Activated naive CD4-positive, alpha-beta T cell treated with anti-CD3 and anti-CD28 coated beads, Interleukin-2, amount 50 U/mL, for 16 hours (primary cell): ENCODE measurements at places on chromosomes 6 and 20.

DNA sequence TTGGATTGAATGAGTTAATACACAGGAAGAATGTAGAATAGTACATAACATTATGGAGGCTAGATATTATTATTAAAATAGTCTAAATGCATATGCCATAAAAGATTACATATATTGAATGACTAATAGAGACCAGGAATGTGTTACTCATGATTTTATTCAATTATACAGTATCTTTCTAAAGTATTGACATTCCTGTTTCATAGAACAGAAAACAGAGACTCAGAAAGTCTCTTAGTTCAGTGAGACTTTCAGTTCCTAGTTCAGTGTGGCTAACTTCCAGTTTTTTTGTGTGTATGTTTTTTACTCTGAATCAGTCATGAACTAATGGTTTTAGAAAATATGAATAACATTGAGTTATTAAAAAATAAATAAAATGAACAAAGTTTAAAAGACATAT is 34.6 kb upstream of the TMEM244 start:
- no peak for DNase-seq

- no peak for DNase-seq
Measured at GRCh38 chr6:167290786-167291622, at the start of gene UNC93A. UNC93A (plus strand) TSS chr6:167291315; CDS start chr6:167291490, 175 bp downstream.

DNA sequence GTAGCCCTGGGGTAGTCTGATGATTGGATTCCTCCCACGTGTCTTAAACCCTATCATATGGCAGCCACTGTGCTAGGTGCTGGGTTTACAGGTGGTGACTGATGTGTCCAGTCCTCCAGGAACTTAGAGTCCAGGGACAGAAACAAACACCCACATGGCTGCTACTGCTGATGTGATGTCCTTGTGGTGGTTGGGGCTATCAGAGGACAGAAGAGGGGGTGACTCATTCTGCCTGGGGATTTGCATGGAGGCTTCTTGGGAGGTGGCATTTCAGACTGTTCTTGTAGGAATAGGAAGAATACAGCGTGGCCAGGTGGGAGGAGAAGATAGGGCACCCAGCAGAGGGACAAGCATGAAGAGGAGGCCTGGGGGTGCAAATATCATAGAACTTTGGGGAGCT is 9.8 kb downstream of the RAET1G start:
- no peak for DNase-seq

- DNase-seq, result no peak
Measured at GRCh38 chr6:82970839-82971238, 94.8 kb downstream of the UBE3D start.

GRCh38 chr20:22584522-22584921 is at the start of gene FOXA2:
FOXA2 (minus strand) TSS chr20:22584572; CDS start chr20:22584278, 294 bp downstream.
- no peak for DNase-seq

GRCh38 chr20:25283221-25283951 is 35.5 kb downstream of the PYGB start:
- DNase-seq, result peak; percentile 7

DNA sequence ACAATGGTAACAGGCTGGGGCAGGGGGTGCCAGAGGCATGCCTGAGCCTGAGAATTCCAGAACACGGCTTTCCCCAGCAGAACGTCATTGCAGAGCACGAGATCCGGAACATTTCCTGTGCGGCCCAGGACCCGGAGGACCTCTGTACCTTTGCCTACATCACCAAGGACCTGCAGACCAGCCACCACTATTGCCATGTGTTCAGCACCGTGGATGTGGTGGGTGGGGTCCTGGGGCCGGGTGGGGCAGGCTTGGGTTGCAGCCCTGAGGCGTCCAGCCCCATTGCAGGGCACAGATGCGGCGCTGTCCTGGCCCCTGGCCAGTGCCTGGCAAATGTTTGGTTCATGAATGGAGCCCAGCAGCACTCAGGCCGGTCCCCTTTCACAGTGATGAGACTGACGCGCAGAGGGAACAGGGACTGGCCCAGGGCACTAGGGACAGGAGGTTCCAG is 57.1 kb downstream of the TCP11 start:
- no peak for DNase-seq

DNA sequence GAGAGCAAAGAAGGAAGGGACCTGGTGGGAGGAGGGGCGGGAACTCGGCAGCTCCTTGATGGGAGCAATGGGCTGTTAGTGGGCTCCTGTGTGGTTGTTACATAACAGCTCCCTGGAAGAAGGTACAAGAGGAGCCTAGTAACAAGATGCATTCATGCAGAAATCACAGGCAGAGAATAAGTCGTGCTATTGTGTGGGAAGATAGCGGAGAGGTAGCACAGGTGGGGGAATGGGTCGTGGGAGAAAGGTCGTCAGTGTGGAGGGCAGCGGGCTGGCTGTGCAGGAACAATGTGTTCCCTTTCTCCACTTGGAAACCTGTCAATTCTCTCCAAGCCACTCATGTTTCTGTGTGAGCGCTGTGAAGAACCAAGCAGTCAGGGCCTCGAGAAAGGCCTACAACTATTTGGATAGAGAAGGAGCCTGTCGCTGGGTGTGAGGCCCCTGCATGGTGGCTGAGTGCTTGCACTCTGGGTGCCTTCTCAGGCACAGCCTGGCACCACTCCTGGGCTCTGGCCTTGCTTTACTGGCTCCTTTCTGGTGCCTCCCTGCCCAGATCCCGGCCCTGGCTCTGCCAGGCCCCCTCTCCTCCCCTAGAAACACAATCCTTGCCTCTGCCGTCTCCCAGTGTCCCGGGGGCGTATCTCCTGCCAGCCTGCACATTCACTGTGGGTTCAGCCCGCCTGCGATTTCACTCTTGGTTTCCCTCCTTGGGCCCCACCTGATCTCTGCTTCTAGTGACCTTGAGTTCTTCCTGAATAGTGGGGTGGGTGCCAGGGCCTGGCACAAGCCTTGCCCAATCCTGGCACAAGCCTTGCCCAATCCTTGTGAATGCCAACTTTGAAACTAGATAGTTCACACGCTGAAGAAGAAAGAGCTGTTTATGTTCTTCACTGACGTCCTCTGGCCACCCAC is 7.4 kb upstream of the FGD2 start:
- no peak for DNase-seq

GRCh38 chr6:44016131-44016870 is 111.0 kb downstream of the MRPL14 start:
- no peak for DNase-seq

GRCh38 chr6:14472986-14473337 is 355.4 kb downstream of the CD83 start:
- DNase-seq, result no peak

- no peak for DNase-seq
Measured at GRCh38 chr6:2658788-2659187, 91.9 kb downstream of the MYLK4 start.
